Naive thymus-derived CD8-positive, alpha-beta T cell (primary cell): ENCODE measurements at places on chromosomes 6 and 20. TPM values are rescaled to one million over a fixed set of nuclear protein-coding genes. Genes with fewer than 3 reads are reported as not detected.

DNA sequence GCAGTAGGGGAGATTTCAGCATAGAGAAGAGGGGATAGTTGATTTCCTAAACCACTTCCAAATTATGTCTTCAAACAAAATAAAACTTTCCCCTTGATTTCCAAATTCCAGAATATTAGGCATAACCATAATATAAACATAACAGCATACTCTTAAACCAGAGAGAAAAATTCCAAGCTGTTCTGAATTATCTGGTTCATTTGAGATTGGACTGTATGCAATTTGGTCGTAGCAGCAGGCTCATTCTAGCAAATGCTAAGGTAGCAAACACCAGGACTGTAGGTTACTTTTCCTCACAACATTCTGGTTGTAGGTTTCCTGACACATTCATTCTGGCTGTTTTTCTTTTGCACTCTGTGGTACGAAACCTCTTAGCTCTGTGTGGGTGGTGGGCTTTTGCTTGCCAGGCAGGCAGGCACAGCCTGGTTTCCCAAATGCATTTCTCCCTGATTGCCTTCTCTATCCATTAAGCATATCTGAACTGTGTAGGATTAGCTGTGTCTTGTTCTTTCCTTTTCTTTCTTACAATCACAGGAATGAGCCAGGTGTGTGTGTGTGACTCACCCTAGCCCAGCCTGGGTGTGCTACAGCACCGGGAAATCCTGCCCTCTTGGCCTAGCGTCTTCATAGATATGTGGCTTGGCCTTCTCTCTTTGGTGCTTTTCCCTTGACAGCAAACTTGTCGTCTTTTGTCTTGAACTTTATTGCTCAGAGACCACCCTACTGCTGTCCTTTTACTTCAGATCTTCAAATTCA is 77.1 kb downstream of the JARID2 start:
- DNase-seq = no peak

- DNase-seq = peak; percentile 80
Observed at GRCh38 chr6:126339796-126340609, at the start of gene CENPW. Gene CENPW, plus strand, starts transcription at chr6:126340115. Its CDS starts 159 bp downstream, at chr6:126340274.

DNA sequence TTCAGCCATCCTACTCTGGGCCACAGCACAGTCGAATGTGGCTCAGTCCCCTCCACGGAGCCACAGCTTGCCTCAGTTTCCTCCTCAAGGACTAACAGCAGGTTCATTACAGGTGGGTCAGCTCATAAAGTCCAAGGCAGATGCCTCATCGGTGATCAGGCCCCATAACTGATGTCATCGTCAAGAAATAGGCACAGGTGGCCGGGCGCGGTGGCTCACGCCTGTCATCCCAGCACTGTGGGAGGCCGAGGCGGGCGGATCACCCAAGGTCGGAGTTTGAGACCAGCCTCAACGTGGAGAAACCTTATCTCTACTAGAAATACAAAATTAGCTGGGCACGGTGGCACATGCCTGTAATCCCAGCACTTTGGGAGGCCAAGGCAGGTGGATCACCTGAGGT is 3.4 kb downstream of the UCKL1 start:
- no peak for DNase-seq

- DNase-seq = no peak
Observed at GRCh38 chr6:84243240-84243639, 15.8 kb upstream of the CEP162 start.

The ZNF165 gene
- total RNA-seq = 1.0 TPM

GRCh38 chr20:7248281-7249201 is 481.1 kb downstream of the BMP2 start:
- no peak for DNase-seq

GRCh38 chr20:37907330-37907676 is 4.4 kb downstream of the VSTM2L start:
- no peak for DNase-seq

- DNase-seq = peak; percentile 35
Observed at GRCh38 chr6:34791164-34791700, 651 bp upstream of the BLTP3A start.

The EZR gene
- 202 TPM for total RNA-seq

- DNase-seq = no peak
Observed at GRCh38 chr20:4815628-4816027, 93.9 kb downstream of the PRND start.

The HLA-DPB1 gene
- 44.0 TPM for total RNA-seq

DNA sequence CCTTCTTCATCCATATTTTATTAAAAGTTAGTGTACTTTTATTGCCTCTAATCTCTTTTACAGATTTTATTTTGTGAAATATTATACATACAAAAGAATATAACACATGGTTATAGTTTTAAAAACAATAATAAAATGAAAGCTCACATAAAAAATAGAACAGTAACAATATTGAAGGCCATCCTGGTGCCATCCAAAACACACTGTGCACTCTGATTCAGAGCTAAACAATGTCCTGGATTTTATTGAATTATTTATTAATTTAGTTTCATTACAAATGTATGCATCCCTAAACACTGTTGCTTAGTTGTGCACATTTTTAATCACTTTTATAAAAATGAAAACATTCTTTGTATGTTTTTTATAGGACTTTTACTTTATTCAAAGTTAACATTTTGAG is 32.9 kb downstream of the RNF217 start:
- DNase-seq = no peak

GRCh38 chr20:59811681-59812171 is 121.7 kb downstream of the SYCP2 start:
- DNase-seq = peak; percentile 11

DNA sequence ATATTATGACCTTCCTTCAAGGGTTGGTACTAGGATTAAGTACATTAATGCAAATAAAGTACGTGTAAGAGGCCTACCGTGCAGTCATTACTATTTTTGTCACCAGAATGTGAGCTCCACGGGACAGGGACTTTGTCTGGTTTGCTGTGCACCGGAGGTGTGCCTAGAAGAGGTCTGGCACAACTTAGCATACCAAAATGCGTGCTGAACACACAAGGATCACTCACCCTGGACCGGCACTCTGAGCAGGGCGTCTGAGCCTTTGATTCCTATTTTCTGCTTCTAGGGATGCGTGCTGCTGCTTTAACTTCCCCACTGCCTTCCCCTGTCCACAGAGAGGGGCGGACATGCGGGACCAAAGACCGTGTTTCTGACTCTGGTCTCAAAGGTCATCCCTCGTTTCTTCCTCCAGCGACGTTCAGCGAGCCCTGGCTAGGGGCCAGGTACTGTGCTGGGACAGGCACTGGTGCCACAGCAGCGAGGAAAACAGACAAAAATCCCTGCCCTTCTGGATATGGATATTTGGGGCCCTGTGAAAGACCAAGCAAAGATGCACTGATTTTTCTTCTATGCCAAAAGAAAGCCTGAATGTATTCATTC is 222.7 kb downstream of the BMP7 start:
- DNase-seq = no peak

DNA sequence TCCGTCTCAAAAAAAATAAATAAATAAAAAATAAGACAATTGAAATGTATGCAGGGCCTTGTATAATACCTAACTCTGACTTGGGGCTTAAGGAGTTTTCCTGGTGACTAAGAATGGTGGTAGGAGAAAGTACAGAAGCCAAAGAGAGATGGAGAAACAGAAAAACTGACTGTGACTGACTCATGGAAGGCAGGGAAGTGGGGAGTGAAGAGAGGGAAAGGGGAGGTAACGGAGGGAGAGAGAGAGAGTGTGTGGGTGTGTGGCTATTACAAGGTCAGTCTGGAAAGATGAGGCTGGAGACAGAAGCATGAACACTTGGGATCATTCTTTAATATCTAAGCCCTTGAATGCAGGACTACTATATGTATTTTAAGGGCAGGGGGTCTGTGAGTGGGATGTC is 38.5 kb downstream of the SNRNP48 start:
- no peak for DNase-seq

- DNase-seq = no peak
Observed at GRCh38 chr6:98944168-98944567, 3.6 kb downstream of the FBXL4 start.

The MYLK4 gene
- total RNA-seq = 0.94 TPM

DNA sequence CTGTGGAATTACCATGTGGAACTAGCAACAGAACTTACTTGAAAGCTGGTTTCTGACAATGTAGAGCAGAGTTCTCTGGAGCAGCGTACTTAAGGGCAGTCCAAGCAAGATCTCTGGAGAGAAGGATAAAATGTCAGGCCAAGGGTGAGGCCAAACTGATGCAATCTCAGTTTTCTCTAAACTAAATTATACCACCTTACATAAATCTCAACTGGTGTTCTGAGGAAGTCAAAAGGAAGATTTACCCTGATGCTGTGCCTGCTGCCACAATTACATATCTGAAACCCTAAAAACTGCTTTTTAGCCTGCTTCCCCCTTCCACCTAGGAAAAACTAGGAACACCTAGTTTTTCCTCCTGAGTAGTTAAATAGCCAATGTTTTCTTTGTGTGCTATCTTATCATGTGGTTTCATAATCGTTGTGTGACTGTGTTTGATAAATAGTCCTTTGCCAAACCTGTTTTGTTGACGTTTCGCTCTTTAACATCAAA is 28.1 kb downstream of the NCOA7 start:
- no peak for DNase-seq

DNA sequence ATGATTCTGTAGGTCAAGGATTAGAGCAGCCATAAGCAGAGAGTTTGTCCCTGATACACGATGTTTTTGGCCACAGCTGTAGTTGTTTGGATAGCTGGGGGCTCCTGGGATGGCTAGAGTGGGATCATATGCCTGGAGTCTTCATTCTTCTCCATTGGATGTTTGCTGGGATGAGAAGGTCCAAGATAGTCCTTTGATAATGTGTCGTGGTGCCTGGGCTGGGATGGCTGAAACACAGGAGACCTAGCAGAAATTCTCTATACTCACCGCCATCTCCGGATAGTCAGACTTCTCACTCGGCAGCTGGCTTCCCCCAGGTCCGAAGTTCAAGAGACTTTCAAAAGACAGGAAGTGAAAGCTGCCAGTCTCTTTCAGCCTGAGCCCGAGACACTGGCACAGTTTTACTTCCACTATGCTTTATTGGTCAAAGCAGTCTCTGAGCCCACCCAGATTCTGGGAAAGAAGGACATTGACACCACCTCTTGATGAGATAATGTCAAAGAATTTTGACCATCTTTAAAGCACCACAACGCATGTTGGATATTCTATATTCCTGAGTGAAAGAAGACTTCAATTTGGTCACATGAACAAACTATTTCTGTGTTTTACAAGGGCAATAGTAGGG is 16.0 kb downstream of the MARCKS start:
- DNase-seq = no peak

The CTAGE9 gene
- total RNA-seq = not detected
